ENCODE measurements at places on chromosomes 4 and X. TPM values are rescaled to one million over a fixed set of nuclear protein-coding genes. Genes with fewer than 3 reads are reported as not detected.

LDB2 gene
- 29.4 TPM for total RNA-seq

RASL11B gene
- 2.4 TPM for total RNA-seq

SPIN4 gene
- total RNA-seq = 2.5 TPM

GLRB gene
- total RNA-seq = 2.2 TPM

ARHGEF6 gene
- 41.1 TPM for total RNA-seq

HOPX gene
- total RNA-seq = 0.63 TPM

COL25A1 gene
- total RNA-seq = 1.5 TPM

MAML3 gene
- 9.6 TPM for total RNA-seq

YY2 gene
- total RNA-seq = 2.5 TPM

RAB9B gene
- total RNA-seq = 3.3 TPM
